ENCODE measurements at places on chromosomes 4 and X.

GRCh38 chr4:1026115-1026514 lies 14.7 kb downstream of the FGFRL1 start:
- peak; percentile 31 for DNase-seq

- no peak for DNase-seq
Measured at GRCh38 chrX:42755815-42756214, 22.1 kb downstream of the PPP1R2C start.

DNA sequence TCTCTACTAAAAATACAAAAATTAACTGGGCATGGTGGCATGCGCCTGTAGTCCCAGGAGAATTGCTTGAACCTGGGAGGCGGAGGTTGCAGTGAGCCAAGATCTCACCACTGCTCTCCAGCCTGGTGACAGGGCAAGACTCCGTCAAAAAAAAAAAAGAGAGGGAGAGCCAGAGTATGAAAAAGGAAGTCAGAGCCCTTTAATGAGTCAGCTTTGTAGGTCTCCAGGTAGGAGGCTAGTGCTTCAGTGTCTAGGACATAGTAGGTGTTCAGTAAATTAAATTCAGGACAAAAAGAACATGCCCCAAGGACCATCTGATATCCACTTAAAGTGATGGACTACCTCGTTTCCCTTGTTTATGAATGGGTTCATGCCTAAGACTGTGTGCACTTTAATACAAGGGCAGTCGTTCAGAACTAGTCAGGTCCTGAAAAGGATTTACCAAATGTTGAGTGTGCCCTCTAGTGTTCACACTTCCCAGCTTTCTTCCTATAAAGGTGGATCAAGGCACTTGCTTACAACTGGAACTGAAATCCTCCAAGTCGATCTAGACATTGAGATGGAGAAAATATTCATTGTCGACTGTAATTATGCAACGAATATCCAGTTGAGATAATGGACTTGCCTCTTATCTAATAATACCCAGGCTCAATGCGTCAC lies 29.0 kb downstream of the F9 start:
- peak; percentile 86 for DNase-seq

DNA sequence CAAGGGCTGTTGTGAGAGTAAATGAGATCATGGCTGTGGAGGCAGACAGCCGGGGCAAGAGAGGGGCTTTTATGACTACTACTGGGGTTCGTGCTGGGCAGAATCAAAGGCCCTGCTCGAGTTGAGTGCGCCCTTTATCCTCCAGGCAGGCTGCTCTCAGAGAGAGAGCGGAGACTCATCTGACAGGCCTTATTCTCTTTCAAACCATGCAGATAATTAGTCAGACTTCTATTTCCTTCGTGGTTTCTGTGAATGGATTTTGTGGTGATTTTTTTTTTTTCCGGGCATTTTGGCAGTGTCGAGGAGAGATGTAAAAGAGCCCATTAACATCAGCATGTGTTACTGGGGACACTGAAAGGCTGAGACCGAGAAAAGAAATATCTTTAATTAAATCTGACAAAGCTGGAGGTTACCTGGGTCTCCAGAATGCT lies 73.6 kb downstream of the MED28 start:
- DNase-seq = no peak

GRCh38 chrX:118631586-118631985 lies 95.8 kb upstream of the IL13RA1 start:
- DNase-seq = no peak

GRCh38 chr4:133968174-133968573 lies 233.4 kb downstream of the PABPC4L start:
- no peak for DNase-seq

- no peak for DNase-seq
Measured at GRCh38 chr4:13355111-13355880, 128.8 kb downstream of the RAB28 start.

DNA sequence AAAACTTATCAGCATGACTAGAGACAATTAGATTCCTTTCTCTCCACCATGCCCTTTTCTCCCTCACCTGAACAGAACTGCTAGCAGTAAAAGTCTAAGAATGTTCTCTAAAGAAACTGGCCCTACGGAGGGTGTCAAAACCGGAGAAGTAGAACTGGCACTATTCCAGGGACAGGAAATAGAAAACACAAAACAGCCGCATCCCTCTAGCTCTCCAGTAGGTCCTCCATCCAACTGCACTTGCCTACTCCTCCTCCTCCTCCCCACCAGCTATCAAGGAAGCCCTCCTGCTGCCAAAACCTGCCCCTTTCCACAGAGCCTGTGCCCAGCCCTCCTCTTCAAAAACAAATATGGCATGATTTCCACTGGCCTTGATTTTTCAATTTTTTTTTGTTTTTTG lies 28.4 kb downstream of the FUNDC1 start:
- no peak for DNase-seq

DNA sequence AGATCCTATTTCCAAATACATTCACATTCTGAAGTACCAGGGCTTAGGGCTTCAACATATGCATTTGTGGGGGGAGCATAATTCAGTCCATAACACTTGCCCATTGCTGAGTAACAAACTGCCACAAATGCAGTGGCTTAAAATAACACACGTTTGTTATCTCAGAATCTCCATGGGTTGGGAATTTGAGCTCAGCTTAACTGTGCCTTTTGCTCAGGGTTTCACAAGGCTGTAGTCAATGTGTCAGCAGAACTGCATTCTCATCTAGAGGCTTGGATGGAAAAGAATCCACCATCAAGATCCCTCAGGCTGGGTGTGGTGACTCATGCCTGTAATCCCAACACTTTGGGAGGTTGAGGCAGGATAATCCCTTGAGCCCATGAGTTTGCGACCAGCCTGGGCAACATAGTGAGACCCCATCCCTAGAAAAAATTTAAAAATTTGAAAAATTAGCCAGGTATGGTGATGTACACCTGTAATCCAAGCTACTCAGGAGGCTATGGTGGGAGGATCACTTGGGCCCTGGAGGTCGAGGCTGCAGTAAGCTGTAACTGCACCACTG lies 25.8 kb upstream of the TBL1X start:
- no peak for DNase-seq

GRCh38 chr4:158667651-158668198 lies 4.0 kb downstream of the C4orf46 start:
- peak; percentile 28 for DNase-seq

DNA sequence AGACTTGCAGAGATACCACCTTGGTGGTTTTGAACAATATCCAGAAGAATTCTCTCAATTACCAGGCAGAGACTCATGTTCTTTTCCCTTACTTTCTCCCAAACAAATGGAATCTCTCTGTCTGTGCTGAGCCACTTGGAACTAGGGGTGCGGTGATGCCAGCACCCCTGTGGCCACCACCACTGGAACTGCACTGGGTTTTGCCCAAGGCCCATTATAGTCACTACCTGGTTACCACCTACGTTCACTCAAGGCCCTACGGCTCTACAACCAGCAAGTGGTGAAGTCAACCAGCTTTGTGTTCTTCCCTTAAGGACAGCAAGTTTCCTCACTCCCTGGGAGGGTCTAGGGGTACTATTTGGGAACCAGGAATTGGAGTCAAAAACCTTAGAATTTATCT lies 1183.7 kb downstream of the FSTL5 start:
- no peak for DNase-seq

- no peak for DNase-seq
Measured at GRCh38 chr4:181939199-181939945, 303.8 kb upstream of the TENM3 start.
